ENCODE measurements at places on chromosomes 4 and X.

DNA sequence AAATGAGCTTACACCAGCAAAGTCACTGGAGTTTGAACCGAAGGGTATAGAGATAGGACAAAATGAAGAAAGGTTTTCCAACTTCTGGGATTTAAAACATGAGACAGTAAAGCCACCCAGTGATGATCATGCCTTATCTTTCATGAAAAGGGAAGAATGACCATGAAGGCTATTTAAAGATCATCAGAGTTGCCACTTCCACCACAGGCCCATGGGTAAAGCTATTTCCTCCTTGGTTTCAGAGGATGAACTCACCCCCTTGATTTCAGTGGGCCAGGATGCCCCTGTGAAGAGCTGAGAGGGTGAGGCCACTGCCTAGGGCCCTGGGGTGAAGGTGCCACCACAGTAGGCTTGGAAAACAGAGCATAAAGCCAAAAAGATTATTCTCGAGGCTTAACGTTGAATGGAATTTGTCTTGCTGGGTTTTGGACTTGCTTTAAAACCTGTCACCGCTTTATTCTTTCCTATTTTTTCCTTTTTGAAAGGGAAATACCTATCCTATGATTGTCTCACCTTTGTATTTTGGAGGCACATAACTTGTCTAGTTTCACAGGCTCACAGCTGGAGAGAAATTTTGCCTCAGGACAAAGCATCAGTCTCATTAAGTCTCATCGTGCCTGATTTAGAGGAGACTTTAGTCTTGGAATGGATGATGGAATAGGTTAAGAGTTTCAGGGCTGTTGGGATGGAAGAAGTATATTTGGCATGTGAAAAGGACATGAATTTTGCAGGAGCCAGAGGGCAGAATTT, 254.0 kb downstream of the SNCA start:
- peaks cover 33% of the 10 kb centered on the region for H3K27me3 ChIP-seq
- H3K4me3 ChIP-seq = no peak overlapping the region
- peaks cover 2% of the 10 kb centered on the region for H3K4me1 ChIP-seq
- H3K36me3 ChIP-seq = peaks cover 5% of the 10 kb centered on the region
- H3K27ac ChIP-seq = no peak overlapping the region

DNA sequence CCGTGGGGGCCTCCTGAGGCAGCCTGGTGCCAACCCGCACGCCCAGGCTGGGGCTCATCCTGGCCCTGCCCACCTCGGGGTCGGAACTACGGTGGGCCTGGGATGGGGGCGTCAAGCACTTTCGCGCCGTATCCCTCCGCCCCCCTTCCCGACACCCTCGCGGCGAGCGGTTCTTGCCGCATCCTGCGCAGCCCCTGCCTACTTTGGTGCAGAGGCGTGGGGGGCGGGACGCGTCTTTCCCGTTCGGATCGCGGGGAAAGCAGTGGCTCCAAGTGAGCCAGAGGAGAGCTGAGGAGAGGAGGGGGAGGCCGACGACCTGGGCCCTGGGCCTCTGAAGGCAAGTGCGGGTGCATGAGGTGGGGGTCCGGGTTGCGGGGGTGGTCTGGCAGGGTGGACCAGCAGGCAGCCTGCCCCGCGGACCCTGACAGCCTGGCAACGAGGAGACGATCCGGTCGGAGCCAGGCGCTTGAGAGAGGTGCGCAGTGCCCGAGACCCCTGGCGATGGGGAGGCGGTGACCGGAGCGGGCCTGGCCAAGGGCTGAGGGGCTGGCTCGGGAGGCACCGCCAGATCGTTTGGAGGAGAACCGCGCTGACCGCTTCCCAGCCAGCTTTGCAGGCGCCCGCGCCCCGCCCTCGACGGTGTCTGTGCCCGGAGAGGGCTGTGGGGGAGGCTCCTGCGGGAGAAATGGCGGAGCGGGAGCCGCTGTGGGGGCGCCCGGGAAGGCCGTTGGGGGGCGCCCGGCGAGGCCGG, at the start of gene GPRASP2:
Gene GPRASP2, plus strand, starts transcription at position 233 of the 751 bp plus-strand sequence. CDS start 2,422 bp downstream, outside the sequence.
- DNase-seq = no peak
- no peaks in the 10 kb centered on the region for H3K36me3 ChIP-seq
- H3K27me3 ChIP-seq = peaks cover 15% of the 10 kb centered on the region
- no peak within 1 kb of the TSS for H3K27ac ChIP-seq
- peak within 1 kb of the TSS; percentile 88 for H3K4me3 ChIP-seq

GRCh38 chrX:78957768-78958130, 12.6 kb downstream of the P2RY10 start:
- H3K4me1 ChIP-seq = peaks cover 36% of the 10 kb centered on the region
- H3K27ac ChIP-seq = peak overlapping the region; percentile 86
- no peak overlapping the region for H3K4me3 ChIP-seq
- no peak for DNase-seq
- H3K27me3 ChIP-seq = no peaks in the 10 kb centered on the region

- no peaks in the 10 kb centered on the region for H3K36me3 ChIP-seq
- no peak overlapping the region for H3K4me3 ChIP-seq
- no peak overlapping the region for H3K27ac ChIP-seq
- H3K4me1 ChIP-seq = no peaks in the 10 kb centered on the region
- no peak for DNase-seq
Measured at GRCh38 chr4:21991050-21991449, 42.5 kb upstream of the KCNIP4 start.

GRCh38 chr4:101295691-101296090, 51.6 kb downstream of the PPP3CA start:
- no peak for DNase-seq
- no peaks in the 10 kb centered on the region for H3K36me3 ChIP-seq
- H3K27ac ChIP-seq = no peak overlapping the region
- H3K27me3 ChIP-seq = no peaks in the 10 kb centered on the region
- H3K4me1 ChIP-seq = peaks cover 30% of the 10 kb centered on the region

- H3K27me3 ChIP-seq = no peaks in the 10 kb centered on the region
- DNase-seq = no peak
- no peak overlapping the region for H3K27ac ChIP-seq
- H3K4me1 ChIP-seq = peaks cover 9% of the 10 kb centered on the region
- H3K36me3 ChIP-seq = no peaks in the 10 kb centered on the region
Measured at GRCh38 chrX:44871114-44871645, 1.8 kb upstream of the KDM6A start.

DNA sequence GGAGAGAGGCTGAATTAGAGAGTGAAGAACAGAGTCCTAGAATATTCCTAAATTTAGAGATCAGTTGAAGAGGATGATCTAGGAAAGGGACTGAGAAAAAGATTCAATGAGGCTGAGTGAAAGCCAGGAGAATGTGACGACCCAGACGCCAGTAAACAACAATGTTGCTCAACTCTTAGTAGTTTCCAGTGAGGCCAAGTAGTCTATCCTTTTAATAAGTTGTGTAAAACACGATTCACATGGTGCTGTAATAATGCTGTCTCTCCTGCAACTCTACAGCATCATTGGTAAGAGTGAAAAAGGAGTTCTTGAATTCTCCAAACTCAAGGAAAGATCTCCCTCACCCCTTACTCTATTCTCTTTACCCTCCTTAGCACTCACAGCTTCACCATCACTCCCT, 140.3 kb downstream of the CFAP299 start:
- H3K4me3 ChIP-seq = no peak overlapping the region
- DNase-seq = no peak
- no peaks in the 10 kb centered on the region for H3K36me3 ChIP-seq
- H3K27ac ChIP-seq = no peak overlapping the region

DNA sequence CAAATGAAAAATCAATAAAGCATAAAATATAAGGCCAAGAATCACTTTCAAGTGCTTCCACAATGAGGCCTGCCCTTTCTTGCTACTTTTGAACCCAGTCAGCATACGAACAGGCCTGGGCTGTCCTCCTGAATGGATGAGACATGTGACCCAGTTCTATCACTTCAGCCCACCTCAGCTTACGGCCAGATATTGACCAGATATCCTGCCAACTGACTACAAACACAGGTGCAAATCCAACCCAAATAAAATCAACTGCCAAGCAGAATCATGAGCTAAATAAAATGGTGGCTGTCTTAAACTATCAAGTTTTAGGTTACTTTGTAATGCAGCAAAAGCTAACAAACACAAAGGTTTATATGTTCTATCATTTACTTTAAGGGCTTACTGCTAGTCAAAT, 53.7 kb downstream of the PDS5A start:
- H3K27me3 ChIP-seq = no peaks in the 10 kb centered on the region
- H3K4me1 ChIP-seq = peaks cover 4% of the 10 kb centered on the region
- DNase-seq = no peak
- peak overlapping the region; percentile 76 for H3K27ac ChIP-seq
- no peak overlapping the region for H3K4me3 ChIP-seq
